Activated T-cell treated with anti-CD3 and anti-CD28 coated beads for 48 hours (primary cell): ENCODE measurements at places on chromosomes 7 and 10.

GRCh38 chr10:86190291-86190690 lies 176.3 kb downstream of the GRID1 start:
- no peak for DNase-seq

DNA sequence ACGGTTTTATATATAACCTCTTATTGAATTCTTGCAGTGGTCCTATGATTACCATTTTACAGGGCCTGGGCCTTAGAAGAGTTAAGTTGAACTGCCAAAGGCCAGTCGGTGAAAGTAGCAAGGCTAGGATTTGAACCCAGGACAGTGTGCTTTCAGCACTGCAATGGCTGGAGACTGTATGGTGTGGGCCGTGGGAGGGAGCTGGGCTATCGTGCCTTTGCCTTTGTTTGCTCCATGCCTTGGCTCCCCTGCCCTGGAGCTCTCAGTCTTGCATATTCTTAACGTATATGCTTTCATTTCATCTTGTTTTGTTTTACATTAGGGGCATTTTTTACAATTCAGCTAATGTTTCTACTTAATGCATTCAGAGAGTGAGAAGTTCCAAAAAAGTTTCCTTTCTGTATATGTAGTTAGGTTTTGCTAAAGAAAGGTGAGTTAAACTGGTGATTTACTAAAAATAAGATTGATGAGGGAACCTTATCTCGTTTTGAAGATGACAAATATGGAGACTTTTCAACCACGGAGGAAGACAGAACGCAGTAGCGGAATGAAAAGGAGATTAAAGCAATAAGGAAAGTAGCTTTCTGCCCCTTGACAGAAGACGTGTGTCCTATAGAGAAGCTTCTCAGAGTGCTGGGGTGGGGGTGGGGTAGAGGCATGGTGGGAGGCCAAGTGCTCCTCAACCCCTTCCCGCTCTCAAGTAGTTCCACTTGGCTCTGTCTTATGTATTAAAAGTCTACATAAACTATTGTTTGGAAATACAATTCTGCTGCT lies 82.5 kb downstream of the RTKN2 start:
- DNase-seq = peak; percentile 40

GRCh38 chr7:71612911-71613310 lies 481.0 kb downstream of the GALNT17 start:
- DNase-seq = no peak

DNA sequence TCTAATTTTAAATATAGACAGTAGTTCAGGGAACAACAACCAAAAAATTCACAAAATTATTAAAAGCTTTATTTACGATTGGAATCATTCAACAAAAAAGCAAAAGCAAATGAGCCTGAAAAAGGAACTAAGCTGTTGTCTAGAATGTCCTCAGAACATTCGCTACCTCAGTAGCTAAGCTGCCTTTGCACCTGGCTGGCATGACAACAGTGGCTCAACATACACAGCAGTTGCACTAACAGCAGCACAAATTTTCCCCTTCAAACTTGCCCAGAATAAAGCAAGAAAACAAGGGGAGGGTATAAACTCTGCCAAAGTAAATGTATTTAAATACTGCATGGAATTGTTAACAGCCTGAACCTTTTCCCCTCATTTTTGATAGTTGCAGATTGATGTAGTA lies 70.4 kb upstream of the GRID1 start:
- no peak for DNase-seq

DNA sequence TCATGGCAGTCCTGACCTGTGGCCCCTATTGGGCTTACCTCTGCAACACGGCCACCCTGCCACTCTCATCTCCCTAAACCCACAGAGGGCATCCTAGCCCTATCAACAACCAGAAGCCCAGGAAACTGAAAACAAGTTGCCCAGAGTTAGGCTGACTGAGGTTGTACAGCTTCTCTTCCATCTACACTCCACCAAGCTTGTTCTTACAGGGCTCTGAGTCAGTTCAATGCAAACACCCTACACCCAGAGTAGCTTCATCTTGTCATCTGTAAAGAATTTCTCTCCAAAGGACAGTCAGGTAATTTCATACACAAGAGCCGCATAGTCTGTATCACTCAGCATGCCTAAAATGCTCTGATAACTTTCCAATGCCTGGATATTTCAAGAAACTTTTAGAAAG lies 175.4 kb downstream of the ARID5B start:
- no peak for DNase-seq

DNA sequence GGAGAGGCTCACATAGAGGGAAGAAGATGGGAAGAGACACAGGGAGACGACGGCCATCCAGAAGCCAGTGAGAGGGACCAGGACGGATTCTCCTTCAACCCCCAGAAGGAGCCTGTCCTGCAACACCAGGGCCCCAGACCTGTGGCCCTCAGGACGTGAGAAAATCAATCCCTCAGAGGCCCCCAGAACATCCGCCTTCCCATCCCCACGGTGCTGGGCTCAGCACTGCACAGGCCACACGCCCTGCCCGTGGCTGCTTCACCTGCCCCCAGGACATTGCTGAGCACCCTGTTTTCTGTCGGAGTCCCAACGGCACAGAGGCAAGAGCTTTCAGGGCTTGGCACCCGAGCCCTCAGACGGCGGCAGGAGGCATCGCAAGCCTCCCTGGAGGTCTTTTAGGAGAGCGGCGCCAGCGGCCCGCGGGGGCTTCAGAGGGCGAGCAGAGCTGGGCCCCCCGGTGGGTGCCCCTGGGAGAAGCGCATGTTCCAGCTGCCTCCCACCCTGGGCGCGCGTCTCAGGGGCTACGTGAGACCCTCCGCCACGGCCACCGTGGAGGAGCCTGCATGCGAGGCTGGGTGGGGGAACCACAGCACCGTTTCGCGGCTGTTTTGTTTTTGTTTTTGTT lies 42.8 kb downstream of the PDGFA start:
- DNase-seq = no peak

- DNase-seq = no peak
These were observed 5.1 kb downstream of the HOXA13 start for GRCh38 chr7:27194686-27195379.

DNA sequence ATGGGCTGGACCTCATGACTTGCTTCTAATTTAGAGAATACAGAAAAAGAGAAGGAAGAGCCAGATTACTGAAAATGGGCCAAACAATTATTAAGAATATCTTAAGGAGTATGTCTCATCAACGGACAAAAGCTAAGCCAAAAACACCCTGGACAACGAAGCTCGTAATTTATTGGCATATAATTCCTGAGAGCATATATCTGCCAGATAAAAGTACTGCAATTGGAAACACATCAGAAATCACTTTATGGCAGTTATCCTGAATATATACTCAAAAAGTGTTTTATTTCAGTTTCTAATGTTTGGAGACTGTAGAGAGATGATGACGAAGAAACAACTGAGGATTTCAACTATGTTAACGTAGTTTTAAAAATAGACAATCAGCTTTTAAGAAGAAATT lies 211.8 kb downstream of the CSTF2T start:
- no peak for DNase-seq

DNA sequence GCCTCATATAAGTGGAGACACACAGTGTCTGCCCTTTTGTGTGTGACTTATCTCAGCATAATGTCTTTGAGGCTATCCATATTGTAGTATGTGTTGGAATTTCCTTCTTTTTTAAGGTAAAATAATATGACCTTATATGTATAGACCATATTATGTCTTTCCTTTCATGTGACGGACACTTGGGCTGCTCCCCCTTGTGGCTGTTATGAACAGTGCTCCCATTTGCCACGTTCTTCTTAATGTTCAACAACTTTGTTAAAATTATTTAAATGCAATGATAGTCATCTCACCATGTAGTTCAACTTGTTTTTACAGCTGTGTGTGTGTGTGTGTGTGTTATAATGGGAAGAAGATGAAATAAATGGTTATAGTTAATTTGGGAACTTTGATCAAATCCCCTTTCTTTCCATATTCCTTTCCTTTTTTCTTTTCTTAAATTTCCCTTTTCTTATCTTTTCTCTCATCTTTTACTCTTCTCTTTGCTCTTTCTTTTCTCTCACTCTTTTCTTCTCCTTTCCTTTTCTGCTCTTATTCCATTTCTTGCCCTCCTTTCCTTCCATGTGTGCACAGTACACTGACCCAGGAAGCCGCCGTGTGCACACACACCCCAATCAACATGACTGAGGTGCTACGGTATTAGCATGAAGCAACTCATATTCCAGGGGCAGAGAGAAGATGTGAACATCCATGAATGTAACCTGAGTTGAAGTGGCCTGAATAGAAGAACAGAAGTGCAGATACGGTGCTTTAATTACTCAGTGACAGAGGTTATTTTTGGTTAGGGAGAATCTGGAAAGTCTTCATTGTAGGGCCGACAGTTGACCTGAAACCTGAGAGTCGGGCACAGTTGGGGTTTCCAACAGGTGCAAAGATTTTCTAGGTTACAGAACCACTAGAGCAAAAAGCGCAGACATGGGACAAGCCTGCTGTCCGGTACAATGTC lies 596.6 kb downstream of the SDK1 start:
- DNase-seq = peak; percentile 8

GRCh38 chr7:151013733-151014497 lies 10.4 kb downstream of the ATG9B start:
- peak; percentile 84 for DNase-seq

GRCh38 chr10:23291551-23292334 lies 52.9 kb downstream of the C10orf67 start:
- DNase-seq = no peak

DNA sequence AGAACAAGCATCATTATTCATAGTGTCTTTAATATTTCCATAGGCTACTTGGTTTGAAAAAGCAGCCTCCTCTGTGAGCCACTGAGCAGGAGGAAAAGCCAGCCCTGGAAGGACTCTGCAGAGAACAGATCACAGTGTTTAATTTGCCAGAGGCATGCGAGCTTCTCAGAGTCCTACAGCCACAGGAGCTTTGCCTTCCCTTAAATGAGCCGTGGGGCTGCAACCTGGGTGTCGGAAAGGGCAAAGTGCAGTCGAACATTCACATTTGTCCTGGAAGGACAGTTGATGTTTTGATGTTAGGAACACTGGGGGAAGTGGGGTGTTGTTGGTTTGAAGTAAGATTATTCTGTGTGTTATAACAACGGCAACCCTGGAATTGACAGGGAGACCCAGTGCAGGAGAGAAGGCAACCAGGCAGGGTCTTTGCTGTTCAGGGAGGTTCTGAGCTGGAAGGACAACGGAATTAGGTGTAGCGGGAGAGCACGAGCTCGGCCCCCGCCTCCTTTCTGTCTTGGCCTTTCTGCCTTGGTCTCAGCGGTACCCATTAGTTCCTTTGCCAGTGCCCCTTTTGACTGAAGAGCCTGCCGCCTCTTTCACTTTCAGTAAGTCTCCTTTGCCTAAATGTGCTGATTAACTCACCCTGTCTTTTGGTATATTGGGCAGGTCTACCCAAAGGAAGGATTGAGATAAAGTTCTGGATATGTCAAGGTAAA lies 192.3 kb upstream of the PITRM1 start:
- DNase-seq = no peak

DNA sequence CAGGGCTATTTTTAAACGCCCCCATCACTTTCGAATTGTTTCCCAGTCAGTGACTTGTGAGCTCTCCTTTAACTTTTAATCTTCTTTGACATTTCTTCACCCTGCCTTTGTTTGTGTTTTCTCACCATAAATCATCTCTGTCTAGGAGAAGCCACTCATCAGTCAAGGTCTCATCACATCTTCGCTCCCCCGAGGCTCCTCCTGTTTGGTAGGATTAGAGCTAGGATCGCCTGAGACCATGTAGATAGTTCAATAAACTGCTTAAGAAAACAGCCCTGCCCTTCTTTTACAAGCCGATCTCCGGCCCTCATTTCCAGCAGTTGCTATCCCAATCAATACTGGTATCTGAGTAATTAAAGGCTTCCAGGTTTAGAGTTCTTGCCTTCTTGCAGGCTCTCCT lies 472.8 kb upstream of the ADARB2 start:
- no peak for DNase-seq

DNA sequence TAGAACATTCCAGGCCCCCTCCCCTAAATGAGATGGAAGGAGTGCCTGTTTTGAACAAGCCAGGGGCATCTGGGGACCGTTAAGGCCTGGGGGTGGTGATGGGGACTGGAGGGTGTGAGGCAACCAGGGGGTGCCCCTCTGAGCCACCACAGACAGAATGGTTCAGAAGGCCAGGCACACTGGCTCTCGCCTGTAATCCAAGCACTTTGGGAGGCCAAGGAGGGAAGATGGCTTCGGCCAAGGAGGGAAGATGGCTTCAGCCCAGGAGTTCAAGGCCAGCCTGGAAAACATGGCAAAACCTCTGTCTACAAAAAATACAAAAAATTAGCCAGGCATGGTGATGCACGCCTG lies 173.2 kb upstream of the TNRC18 start:
- no peak for DNase-seq

- no peak for DNase-seq
These were observed 253.7 kb downstream of the ARHGAP21 start for GRCh38 chr10:24469993-24470392.

DNA sequence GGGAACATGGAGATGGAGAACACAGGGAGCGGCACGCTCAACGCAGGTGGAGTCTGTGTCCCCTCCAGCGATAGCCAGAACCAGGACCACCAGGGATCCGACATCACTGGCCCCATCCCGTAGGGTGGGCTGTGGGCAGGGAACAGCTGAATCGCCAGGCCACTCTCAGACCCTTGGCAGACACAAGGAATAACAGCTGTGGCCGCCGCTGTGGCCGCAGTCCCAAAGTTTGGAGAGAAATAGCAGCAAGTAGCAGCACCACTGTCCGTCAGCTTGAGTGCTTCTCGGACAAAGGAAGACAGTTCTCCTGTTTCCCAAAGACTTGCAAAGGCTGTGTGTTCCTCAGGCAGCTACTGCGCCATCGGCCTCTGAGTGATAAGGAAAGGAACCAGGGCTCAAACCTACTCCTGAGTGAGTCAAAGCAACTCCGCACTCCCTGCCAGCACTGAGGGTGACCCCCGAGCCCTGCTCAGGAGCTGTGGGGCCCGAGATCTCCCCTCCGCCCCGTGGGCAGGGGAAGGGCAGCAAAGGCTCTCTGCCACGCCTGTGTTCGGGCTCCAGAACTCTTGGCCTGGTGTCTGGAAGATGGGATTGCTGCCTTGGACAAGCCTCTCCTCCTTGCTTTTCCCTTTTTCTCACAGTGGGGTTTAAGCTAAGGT lies 82.3 kb upstream of the FAM20C start:
- DNase-seq = no peak

DNA sequence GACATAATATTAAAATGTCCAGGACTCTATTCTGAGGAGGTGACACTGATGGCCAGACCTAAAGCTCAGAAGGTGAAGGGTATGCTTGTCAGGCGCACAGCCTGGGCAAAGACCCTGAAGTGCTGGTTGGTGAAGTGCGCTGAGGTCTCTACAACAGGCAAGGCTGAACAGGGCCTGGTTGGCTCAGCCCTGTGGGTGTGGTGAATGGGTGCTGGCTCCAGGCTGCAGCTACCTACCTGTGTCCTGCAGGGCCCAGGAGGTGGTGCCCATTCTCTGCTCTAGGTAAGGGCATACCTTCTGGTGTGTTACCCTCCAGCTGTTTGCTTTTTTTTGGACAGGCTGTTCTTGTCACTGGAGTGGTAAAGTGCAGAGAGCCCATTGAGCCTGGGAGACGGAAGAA lies 85.1 kb downstream of the RAMP3 start:
- DNase-seq = no peak

- DNase-seq = no peak
These were observed 962.7 kb downstream of the LRMDA start for GRCh38 chr10:76393875-76394706.

- DNase-seq = no peak
These were observed 163.7 kb downstream of the AGMO start for GRCh38 chr7:15397922-15398760.

- DNase-seq = no peak
These were observed 15.4 kb upstream of the HIBADH start for GRCh38 chr7:27677912-27678612.

GRCh38 chr7:1343551-1343950 lies 110.9 kb downstream of the UNCX start:
- no peak for DNase-seq

GRCh38 chr7:120793213-120793936 lies 64.6 kb downstream of the TSPAN12 start:
- no peak for DNase-seq
